ENCODE measurements at places on chromosomes 2 and 18. TPM values are rescaled to one million over a fixed set of nuclear protein-coding genes. Genes with fewer than 3 reads are reported as not detected.
A peak's percentile ranks its signal among the peaks of the same experiment; 100 is the strongest.

DNA sequence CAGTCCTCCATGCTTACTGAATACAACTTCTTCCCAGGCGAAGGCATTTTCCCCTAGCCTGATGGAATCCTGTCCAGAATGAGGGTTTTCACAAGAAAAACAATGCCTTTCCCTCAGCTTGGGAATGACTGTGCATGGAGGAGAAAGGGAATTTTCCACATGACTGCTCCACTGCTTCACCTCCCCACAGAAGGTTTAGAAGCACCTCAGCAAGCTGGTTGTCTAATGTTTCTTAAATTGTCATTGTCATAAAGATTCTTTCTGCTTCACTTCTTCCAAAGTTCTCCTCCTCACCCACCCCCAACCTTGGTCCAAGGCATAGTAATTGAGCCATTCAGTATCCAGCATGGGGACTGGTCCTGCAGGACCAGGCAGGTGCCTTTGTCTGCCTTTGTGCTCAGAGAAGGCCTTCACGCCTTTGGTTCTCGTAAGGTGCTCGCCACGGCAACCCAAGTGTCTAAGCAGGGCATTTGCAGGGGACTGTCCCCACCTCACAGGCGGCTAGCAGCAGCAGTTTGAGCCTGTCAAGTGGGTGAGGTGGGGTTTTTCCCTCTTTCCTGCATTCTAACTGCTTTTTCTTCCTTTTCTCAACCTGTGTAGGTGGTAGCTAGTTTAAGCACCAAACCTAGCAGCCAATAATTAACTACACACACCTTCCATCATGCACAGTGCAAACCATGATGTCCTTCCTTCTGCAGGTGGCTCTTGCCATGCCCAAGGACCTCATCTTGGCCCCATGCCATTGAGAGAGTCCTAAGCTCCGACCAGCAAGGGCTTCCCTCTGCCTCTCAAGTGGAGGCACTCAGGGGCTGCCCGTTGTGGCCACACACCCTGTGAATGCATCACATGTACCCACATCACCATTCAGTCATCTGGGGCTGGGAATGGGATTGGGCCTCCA lies 65.7 kb upstream of the BCL2L11 start:
- no peak for DNase-seq

- peak; percentile 74 for DNase-seq
Measured at GRCh38 chr2:98346311-98347236, at the start of gene CNGA3. CNGA3 (plus strand) TSS chr2:98346456; CDS start chr2:98369976, 23,520 bp downstream.

- peak; percentile 78 for DNase-seq
Measured at GRCh38 chr2:173076581-173077345, 1.1 kb downstream of the MAP3K20 start.

- peak; percentile 17 for DNase-seq
Measured at GRCh38 chr2:238487652-238488346, 61.1 kb downstream of the ASB1 start.

GRCh38 chr2:63680455-63680854 lies 91.7 kb downstream of the MDH1 start:
- DNase-seq: no peak

GRCh38 chr2:28357948-28358667 lies 34.5 kb upstream of the FOSL2 start:
- DNase-seq: no peak

GRCh38 chr18:48328473-48329210 lies 80.5 kb downstream of the ZBTB7C start:
- no peak for DNase-seq

DNA sequence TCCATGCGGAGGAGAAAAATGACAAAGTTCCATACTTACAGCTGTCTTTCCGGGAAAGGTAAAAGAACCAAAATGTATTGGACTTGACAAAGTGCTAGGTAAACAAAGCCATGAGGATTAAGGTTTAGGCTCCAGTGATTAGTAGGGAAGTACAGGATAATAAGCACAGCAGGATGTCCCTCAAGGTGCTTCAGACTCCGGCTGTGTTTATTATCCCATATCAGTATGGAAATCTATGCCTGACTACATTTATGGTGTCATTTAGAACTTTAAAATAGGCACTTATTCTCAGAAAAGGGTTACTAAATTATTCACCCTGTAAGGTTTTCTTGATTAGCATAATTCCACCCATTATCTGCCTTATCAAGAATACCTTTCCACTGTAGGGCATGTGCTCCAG lies 136.3 kb upstream of the CCDC68 start:
- no peak for DNase-seq

DNA sequence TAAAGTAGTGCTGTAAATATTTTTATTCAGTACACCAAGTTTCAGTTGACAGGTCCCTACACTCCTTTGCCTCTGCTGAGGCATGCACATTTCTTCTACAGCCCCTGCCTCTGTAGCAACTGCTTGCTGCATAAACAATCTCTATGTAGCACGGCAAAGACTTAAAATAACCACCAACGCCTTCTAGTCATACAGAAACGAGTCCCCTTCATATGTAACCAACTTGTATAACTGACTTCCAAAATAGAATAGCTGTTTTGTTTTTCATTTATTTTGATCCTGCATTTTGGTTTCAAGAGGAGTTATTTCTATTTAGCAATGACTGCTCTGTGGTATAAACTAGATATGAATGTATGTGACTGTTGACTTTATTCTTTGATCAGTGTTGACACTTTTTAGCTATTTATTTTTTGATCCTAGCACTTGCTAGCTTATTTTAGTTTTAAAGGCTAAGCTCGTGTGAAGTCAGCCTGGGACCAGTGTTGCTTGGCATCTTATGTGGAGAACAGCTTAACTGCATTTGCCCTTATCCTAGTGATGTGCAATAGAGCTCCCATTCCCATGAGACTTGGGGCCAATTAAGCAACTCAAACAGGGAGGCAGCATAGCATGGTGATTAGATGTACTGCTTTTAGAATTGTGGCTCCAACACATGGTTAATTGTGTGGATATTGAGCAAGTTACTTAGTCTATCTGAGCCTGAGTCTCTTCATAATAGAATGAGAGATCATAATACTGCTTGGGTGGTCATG lies 79.6 kb downstream of the HRH4 start:
- DNase-seq: no peak

GRCh38 chr2:11698009-11698922 lies 28.3 kb upstream of the NTSR2 start:
- DNase-seq: peak; percentile 34

DNA sequence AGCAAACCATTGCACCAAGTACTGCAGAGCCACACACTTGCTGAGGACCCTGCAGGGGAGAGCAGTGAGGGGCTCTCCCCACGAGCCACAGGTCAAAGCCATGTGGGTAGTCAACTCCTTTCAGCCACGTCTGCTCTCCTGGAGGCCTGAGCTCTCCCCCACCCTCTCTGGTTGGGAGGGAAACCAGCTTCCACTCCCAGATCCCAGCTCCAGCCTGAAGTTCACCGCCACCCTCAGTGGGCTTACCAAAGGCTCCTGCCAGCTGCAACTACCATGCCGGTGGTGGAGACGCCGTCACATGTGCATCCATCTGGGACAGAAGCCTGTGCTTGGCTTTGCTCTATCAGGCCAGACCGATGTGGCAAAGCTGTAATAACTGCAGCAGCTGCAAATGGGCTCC lies 521.5 kb upstream of the RAB6C start:
- DNase-seq: no peak

- no peak for DNase-seq
Measured at GRCh38 chr2:222884805-222885424, 24.1 kb downstream of the ACSL3 start.

DNA sequence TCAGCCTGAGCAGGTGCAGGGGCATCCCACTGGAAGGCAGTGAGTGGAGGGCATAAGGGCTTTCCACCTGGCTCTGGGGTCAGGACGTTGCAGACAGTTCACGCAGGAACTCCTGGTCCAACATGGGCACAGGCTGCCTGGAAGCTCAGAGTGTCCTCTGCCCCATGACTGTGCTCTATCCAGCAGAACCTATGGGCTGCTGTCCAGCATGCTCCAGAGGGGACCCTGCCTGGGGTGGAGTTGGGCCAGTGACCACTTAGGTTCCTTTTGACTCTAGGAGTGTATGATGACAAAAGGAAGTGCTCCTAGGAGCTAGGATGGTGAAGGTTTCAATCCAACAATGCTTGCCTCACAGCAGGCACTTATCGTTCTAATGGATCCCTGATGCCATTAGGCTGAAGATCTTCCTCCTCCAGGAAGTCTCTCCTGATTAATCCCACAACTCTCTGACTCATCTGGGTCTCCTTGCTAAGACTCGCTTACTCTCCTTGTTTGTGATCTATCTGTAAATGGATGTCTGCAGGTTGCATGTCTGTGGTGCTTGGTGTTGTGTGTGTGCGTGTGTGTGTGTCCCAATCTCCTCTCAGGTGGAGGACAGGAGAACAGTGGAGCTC lies 224.0 kb downstream of the CELF4 start:
- DNase-seq: no peak

DNA sequence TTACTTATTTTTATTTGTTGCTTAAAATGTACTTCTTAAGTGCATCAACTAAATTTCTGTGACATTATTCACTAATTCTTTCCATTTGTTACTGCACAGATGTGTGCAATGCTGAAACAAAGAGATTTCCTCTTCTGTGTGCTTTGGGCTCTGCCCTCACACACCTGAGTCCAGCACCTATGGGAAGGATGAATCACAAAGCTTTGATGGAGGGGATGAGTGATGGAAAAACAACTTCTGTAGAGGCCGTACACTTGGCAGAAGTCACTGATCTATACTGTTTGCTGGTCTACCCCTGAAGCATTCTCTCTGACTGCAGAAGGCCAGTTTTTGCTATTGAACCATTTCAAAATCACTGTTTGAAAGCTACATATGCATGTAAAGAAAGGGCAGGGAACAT lies 178.4 kb downstream of the ZEB2 start:
- no peak for DNase-seq

- no peak for DNase-seq
Measured at GRCh38 chr2:193900292-193900691, 1705.6 kb upstream of the TMEFF2 start.

DNA sequence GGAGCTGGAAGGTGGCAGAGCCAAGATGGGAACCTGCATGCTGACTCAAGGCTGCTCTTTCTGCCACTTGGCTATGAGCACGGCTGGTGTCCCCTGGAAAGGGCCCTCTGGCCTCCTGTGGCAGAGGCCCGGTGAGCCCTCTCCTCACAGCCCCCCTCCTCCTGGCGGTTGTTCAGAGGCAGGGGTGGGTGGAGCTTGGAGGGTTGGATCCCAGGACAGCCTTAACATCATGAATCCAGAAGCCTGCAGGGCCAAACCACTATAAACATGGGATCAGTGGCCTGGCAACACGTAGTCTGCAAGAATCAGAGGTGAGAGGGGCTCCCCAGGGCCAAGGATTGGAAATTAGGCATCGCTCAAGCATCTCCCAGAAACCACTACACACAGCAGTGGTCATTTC lies 48.5 kb upstream of the LOXHD1 start:
- no peak for DNase-seq

DNA sequence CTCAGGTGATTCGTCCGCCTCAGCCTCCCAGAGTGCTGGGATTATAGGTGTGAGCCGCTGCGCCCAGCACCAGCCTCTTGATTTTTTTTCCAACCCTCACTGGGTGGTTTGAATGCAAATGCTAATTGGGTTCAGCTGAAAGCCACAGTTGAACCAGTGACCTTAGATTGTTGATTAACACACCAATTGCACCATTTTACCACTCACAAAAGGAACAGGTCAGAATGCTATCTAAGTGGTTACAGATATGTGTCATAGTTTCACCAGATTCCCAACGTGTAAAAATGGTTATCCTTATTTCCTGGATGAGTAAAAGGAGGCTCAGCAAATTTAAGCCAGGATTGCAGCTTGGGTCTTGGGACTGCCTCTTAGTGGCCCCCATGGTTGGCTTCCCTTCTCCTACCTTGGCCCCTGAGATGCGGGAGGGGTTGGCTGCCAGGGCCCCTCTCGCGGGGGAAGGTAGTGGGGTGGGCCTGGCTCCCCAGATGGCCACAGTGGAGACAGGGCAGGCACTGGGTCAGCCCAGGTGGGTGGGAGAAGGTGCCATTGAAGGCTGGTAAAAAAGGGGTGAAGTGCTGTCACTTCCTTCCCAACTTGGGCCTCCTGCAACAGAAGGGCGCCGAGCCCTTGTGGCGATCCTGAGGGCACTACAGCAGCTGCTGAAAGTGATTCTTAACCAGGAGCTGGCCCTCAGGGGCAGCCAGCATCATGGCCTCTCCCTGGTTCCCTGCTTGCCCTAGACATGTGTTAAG lies 164.9 kb upstream of the HAAO start:
- DNase-seq: no peak

- no peak for DNase-seq
Measured at GRCh38 chr2:47155091-47155876, at the start of gene STPG4. STPG4 (minus strand) TSS chr2:47155308; CDS start chr2:47155251, 57 bp downstream.

DNA sequence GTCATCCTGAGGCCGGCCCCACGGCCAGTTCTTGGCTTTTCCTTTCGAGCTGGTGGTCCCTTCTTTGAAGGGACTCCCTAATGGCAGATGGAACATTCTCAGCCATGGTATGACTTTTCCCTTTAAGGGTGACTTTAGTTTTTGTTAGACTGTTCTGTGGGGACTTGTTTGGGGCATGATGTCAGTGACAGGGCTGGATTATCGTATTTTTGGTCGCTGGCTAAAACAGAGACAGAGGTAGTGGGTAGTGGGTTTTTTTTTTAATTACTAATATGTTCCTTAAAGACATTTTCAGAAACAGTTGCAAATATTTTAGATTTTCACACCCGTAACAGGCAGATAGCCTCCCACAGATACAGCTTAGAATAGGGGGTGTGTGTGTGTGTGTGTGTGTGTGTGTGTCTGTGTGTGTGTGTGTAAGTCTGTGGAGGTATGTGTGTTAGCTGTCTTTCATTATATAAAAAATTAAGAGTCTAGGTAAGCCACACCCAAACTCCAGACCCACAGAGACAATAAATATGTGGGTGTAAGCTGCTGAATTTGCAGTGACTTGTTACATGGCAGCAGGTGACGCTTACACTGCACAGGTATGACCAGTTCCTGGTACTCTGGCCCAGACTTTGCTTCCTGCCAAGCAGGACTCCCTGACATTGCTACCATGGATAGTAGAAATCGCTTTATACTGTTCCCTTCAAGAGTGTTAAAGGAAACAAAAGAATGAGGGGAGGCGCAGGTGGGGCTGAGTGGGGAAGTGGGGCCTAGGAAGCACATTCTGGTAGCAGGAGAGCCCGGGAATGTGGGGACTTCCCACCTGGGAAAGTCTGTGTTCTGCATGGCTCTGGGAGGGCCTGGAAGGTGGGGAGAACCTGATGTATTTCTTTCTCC lies 20.9 kb downstream of the NCK2 start:
- no peak for DNase-seq

The PTCD3 gene
- 16.8 TPM for total RNA-seq

The BCL11A gene
- total RNA-seq: 17.3 TPM

The FIGN gene
- 6.6 TPM for total RNA-seq

The CHRND gene
- not detected for total RNA-seq

The SELENOI gene
- total RNA-seq: 1.8 TPM

The SULT1C4 gene
- 2.5 TPM for total RNA-seq

The FLACC1 gene
- total RNA-seq: 21.6 TPM

The AP1S3 gene
- 11.6 TPM for total RNA-seq

The LIPG gene
- total RNA-seq: 4.0 TPM

The ITGB6 gene
- 3.2 TPM for total RNA-seq

The ANKRD62 gene
- not detected for total RNA-seq

The SLC11A1 gene
- not detected for total RNA-seq

The WDPCP gene
- total RNA-seq: 4.1 TPM

The KLHL41 gene
- not detected for total RNA-seq

Data from stomach (tissue), 19 donors.